Esophagus squamous epithelium (tissue), 5 donors: ENCODE measurements at places on chromosomes 16 and 17.

GRCh38 chr17:63162406-63163157 lies 196.5 kb downstream of the TANC2 start:
- no peaks in the 10 kb centered on the region for H3K4me1 ChIP-seq
- H3K36me3 ChIP-seq, result no peaks in the 10 kb centered on the region
- no peak overlapping the region for H3K27ac ChIP-seq
- H3K4me3 ChIP-seq, result no peak overlapping the region

GRCh38 chr16:85986931-85987749 lies 88.2 kb downstream of the IRF8 start:
- no peaks in the 10 kb centered on the region for H3K36me3 ChIP-seq
- H3K27ac ChIP-seq, result no peak overlapping the region
- H3K27me3 ChIP-seq, result peaks cover 78% of the 10 kb centered on the region
- no peak for DNase-seq
- no peaks in the 10 kb centered on the region for H3K4me1 ChIP-seq

DNA sequence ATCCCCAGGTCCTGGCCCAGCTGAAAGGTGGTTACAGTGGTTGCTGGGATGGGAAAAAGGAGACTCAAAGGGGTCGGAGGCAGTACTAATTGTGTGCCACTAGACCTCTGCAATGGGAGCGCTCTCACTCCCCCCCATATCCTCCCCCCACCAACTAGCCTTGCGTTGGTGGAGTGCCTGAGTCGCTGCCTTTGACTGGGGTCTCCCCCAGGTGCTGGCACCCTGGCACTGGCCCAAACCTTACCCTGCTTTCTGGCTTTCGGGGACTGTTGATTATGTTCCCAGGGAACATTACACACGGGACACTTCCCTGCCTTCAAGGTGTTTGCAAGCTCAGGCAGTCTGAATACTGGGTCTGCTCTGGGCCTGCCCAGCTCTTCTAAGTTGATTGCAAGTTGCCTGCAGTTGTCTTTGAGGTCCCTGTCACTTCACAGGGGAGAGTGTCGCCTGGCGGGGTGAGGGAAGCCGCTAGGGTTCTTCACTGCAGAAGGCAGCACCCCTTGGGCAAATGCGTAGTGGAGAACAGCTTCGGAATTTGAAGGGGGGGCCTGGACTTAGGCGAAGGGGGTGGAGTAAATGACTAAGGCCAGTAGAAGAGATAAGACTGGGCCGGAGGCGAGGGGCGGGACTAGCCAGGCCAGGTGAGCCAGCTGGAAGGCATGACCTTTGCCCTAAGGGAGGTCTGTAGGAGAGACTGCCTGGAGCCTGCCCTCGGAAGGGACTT lies 98.0 kb downstream of the RAB11FIP4 start:
- no peak for DNase-seq
- no peaks in the 10 kb centered on the region for H3K27me3 ChIP-seq
- H3K27ac ChIP-seq, result peak overlapping the region; percentile 91
- H3K4me3 ChIP-seq, result peak overlapping the region; percentile 86
- no peaks in the 10 kb centered on the region for H3K36me3 ChIP-seq

- H3K4me1 ChIP-seq, result peaks cover 25% of the 10 kb centered on the region
- H3K27me3 ChIP-seq, result no peaks in the 10 kb centered on the region
- H3K27ac ChIP-seq, result peak overlapping the region; percentile 74
- H3K4me3 ChIP-seq, result no peak overlapping the region
Observed at GRCh38 chr17:4513113-4514032, 14.7 kb downstream of the SPNS2 start.

GRCh38 chr17:74868251-74868907 lies 4.4 kb downstream of the FDXR start:
- H3K4me3 ChIP-seq, result no peak overlapping the region
- no peak overlapping the region for H3K27ac ChIP-seq
- H3K27me3 ChIP-seq, result no peaks in the 10 kb centered on the region
- H3K4me1 ChIP-seq, result peaks cover 7% of the 10 kb centered on the region

DNA sequence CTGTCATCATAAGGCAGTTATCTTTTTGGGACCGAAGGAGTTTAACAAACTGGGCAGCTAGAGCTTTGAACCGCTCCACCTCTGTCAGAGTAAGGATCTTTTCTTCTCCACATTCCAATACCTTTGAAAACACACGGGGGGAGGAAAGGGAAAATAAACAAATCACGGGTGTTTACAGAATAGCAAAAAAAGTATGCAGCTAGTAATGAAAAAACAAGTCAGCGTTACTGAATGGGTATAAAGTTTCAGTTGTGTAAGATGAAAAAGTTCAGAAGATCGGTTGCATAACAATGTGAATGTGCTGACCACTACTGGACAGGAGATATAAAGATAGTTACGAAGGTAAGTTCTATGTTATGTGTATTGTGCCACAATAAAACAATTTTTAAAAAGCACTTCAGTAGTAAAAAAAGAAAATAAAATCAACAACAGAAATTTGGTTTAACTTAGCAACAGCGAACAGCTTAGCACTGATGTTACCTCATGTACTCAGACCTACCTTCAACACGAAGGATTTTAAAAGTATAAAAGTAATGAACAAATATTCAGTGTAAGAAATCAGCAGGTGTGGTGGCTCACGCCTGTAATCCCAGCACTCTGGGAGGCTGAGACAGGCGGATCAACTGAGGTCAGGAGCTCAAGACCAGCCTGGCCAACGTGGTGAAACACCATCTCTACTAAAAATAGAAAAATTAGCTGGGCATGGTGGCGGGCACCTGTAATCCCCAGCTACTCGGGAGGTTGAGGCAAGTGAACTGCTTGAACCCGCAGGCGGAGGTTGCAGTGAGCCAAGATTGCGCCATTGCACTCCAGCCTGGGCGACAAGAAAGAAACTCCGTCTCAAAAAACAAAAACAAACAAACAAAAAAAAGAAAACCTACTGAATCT lies 34.3 kb downstream of the MARF1 start:
- peaks cover 100% of the 10 kb centered on the region for H3K36me3 ChIP-seq
- DNase-seq, result no peak
- no peak overlapping the region for H3K27ac ChIP-seq
- H3K4me1 ChIP-seq, result peaks cover 27% of the 10 kb centered on the region

GRCh38 chr16:17850581-17851250 lies 380.0 kb upstream of the XYLT1 start:
- H3K27me3 ChIP-seq, result no peaks in the 10 kb centered on the region
- no peaks in the 10 kb centered on the region for H3K36me3 ChIP-seq
- no peak overlapping the region for H3K27ac ChIP-seq
- DNase-seq, result no peak
- H3K4me1 ChIP-seq, result no peaks in the 10 kb centered on the region

- no peak for DNase-seq
- no peak overlapping the region for H3K27ac ChIP-seq
- H3K36me3 ChIP-seq, result no peaks in the 10 kb centered on the region
- H3K27me3 ChIP-seq, result no peaks in the 10 kb centered on the region
- no peak overlapping the region for H3K4me3 ChIP-seq
Observed at GRCh38 chr16:69490707-69491324, 66.4 kb downstream of the CYB5B start.

DNA sequence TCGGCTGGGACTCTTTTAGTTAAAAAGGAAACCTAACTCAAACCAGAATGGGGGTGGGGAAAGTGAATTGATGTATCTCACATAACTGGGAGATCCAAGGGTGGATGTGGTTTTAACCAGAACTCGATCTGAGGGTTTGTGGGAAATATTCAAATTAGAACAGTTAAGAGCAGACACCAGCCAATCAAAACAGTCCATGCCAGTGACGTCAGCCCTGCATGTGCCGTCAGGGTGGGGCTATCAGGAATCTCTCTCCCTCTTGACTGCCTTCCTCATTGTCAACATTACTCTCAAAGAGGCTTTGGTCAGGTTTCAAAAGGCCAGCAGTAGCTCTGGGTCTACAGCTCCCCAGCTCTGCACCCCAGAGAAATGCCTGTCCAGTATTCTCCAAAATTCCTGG lies 94.2 kb upstream of the HSBP1 start:
- no peaks in the 10 kb centered on the region for H3K4me1 ChIP-seq
- no peaks in the 10 kb centered on the region for H3K36me3 ChIP-seq
- H3K4me3 ChIP-seq, result no peak overlapping the region
- no peaks in the 10 kb centered on the region for H3K27me3 ChIP-seq
- no peak for DNase-seq
- H3K27ac ChIP-seq, result no peak overlapping the region

GRCh38 chr16:70573451-70574121 lies 50.0 kb downstream of the SF3B3 start:
- peak overlapping the region; percentile 69 for H3K27ac ChIP-seq
- no peak for DNase-seq
- peaks cover 38% of the 10 kb centered on the region for H3K36me3 ChIP-seq
- peaks cover 48% of the 10 kb centered on the region for H3K4me1 ChIP-seq

DNA sequence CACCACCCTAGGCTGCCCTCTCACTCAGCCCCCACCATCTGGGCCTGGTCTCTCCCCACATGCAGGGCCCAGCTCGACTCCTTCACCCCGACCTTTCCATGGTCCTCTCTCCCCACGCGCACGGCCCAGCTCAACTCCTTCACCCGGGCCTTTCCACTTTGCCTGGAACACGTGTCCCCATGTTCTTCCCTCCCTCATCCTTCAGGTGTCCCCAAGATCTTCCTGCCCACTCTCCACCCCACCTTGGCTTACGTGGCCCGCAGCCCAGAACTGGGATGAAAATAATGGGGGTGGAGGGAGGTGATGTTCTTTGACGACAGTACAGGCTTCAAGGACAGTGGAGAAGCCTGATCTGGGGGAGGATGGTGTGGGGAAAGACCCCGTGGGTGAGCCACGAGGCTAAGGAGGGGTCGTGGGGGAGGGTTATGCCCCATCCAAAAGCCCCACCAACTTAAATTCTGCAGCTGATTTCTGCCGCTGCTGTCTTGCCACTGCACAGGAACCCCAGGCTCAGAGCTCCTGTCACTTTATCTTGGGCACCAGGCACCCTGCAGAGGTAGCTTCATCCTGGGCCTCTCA lies 9.9 kb upstream of the MEAK7 start:
- H3K36me3 ChIP-seq, result no peaks in the 10 kb centered on the region
- DNase-seq, result no peak
- no peaks in the 10 kb centered on the region for H3K27me3 ChIP-seq
- peaks cover 3% of the 10 kb centered on the region for H3K4me1 ChIP-seq
- no peak overlapping the region for H3K4me3 ChIP-seq
- H3K27ac ChIP-seq, result peak overlapping the region; percentile 50

GRCh38 chr17:20103454-20104446 lies 94.6 kb downstream of the SPECC1 start:
- no peaks in the 10 kb centered on the region for H3K27me3 ChIP-seq
- DNase-seq, result no peak
- no peaks in the 10 kb centered on the region for H3K36me3 ChIP-seq
- no peak overlapping the region for H3K4me3 ChIP-seq

DNA sequence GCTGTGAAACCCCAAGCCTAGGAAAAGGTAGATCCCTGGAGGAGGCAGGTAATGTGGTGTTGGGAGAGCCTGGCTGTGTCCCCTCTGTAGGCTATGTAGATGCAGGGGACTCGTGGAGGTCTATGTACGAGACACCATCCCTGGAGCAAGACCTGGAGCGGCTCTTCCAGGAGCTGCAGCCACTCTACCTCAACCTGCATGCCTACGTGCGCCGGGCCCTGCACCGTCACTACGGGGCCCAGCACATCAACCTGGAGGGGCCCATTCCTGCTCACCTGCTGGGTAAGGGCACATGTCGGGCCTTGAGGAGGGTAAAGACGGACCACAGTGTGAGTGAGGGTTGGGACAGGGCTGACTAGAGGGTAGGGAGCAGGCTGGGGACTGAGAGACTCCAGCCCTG lies 12.0 kb downstream of the ACE start:
- no peak overlapping the region for H3K27ac ChIP-seq
- H3K36me3 ChIP-seq, result no peaks in the 10 kb centered on the region
- no peaks in the 10 kb centered on the region for H3K27me3 ChIP-seq
- no peak overlapping the region for H3K4me3 ChIP-seq

DNA sequence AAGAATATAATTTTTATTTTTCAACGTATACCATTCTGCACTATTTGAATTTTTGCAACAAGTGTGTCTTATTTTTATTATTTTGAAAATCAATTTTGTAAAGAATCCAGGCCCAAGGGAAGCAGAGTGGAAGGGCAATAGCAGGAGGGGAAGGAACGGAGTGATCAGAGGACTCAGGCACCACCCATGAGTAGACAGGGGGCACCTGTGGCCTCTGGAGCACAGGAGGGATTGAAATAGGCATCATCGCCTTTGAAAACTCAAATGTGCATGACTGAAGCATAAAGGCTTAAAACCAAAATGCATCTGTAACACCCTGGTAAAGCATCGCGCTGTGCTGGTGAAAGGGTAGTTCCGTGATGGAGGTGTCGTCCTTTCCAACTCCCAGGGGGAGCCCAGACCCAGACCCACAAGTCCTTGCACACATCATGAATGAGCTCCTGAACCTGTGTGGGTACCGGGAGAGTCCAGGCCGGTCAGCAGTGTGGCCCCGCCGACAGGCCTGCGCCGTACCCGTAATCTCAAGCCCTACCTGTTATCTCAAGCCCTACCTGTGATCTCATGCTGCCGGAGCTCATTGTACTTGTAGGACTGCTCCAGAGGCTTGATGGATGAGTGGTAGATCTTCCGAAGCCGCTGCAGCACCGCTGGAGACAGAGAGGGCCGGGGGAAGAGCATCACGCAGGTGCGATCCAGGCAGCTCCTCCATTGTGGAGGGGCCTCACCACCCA lies 39.1 kb downstream of the SRL start:
- H3K4me1 ChIP-seq, result no peaks in the 10 kb centered on the region
- no peak for DNase-seq
- H3K36me3 ChIP-seq, result no peaks in the 10 kb centered on the region
- no peaks in the 10 kb centered on the region for H3K27me3 ChIP-seq
- no peak overlapping the region for H3K27ac ChIP-seq
- no peak overlapping the region for H3K4me3 ChIP-seq

GRCh38 chr17:334974-335481 lies 17.6 kb downstream of the RPH3AL start:
- H3K36me3 ChIP-seq, result no peaks in the 10 kb centered on the region
- no peak overlapping the region for H3K4me3 ChIP-seq
- H3K4me1 ChIP-seq, result no peaks in the 10 kb centered on the region
- no peak for DNase-seq
- H3K27ac ChIP-seq, result peak overlapping the region; percentile 80
- peaks cover 16% of the 10 kb centered on the region for H3K27me3 ChIP-seq

DNA sequence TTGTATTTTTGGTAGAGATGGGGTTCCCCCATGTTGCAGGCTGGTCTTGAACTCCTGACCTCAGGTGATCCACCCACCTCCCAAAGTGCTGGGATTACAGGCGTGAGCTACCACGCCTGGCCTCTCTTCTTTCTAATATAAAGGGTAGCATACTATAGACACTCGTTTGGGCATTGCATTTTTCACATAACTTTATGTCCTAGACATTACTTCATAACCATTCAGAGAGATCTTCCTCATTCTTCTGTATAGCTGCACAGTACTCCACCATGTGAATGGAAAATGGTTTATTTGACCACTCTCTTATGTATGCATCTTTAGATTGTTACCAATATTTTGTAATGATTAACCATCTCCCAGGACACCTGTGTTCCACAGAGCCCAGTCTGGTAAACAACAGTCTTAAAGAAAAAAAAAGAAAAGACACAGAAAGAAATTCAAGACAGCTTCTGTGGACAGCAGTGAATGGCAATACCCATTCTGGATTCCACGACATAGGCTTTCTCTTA lies 42.1 kb downstream of the TK2 start:
- H3K4me3 ChIP-seq, result no peak overlapping the region
- DNase-seq, result no peak
- peaks cover 76% of the 10 kb centered on the region for H3K4me1 ChIP-seq
- no peaks in the 10 kb centered on the region for H3K36me3 ChIP-seq
